ENCODE measurements at places on chromosomes 7 and 10. TPM values are rescaled to one million over a fixed set of nuclear protein-coding genes. Genes with fewer than 3 reads are reported as not detected.

- DNase-seq: no peak
- H3K36me3 ChIP-seq: no peaks in the 10 kb centered on the region
- no peaks in the 10 kb centered on the region for H3K27me3 ChIP-seq
- no peak overlapping the region for H3K27ac ChIP-seq
- no peak overlapping the region for H3K4me3 ChIP-seq
- H3K4me1 ChIP-seq: no peaks in the 10 kb centered on the region
Measured at GRCh38 chr7:40498924-40499510, 364.2 kb downstream of the SUGCT start.

DNA sequence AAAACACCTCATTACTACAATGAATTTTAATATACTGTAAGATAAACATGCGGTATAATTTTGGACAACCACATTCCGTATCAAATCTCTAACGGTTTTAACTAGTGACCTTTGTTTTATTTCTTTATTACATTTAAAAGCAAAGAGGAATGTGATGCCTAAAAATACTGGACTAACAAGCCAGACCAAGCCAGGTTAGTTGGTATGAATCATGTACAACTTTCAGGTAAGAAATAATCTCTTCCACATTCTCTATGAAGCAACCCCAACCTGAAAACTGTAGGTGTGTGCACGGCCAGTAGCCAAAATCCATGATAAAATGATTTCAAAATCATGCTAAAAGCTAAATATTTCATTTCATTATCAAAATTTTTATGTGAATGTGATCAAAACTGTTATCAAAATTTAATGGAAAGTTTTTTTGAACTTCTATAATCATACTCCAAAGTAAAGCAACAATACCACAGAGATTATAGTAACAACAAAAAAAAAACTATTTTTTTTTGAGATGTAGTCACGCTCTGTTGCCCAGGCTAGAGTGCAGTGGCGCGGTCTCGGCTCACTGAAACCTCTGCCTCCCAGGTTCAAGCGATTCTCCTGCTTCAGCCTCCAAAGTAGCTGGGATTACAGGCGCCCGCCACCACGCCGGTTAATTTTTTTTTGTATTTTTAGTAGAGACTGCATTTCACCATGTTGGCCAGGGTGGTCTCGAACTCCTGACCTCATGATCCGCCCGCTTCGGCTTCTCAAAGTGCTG is 127.2 kb downstream of the NRBF2 start:
- DNase-seq: no peak
- H3K27me3 ChIP-seq: no peaks in the 10 kb centered on the region
- H3K4me1 ChIP-seq: peaks cover 84% of the 10 kb centered on the region

GPC2 gene
- total RNA-seq: not detected

DNA sequence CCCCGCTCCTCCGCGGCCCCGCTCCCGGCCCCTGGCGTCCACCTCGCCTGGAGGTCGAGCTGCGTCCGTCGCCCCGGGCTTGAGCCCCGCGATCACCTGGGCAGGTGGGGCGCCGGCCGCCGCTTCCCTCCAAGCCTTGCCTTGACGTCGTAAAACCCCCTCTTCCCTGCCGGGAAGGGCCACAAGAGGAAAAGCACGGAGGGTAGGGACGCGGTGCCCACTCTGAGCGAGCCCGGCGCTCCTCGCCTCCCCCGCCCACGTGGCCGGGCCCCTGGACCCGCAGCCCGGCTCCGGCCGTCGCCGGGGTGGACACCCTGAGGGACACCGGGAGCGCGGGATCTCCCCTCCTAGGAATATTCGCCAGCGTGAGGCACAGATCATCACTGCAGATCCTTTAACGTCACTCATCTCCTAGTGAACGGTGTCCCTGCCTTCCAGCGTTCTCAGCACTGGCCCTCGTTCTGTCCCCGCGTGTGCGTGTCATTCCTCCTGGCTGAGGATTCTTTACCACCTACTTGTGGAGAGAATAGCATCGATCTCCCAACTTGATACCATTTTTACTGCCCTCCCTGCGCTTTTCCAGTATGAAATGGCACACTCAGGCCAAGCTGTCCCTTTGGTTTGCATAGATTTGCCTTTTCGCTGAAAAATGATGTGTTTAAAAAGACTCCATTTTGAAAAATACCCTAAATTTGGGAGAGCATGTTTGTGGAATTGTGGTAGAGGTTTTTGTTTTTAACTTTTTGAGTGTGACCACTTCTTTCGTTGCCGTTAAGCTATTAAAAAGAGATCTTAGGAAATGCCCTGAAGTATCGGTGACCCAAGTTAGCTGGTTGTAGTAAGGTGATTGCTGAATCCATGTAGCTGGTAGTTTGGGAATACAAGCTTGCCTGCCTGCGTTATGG is 649 bp downstream of the ACTR3B start:
- H3K27ac ChIP-seq: peak overlapping the region; percentile 86
- H3K27me3 ChIP-seq: no peaks in the 10 kb centered on the region
- peak; percentile 40 for DNase-seq
- no peaks in the 10 kb centered on the region for H3K4me1 ChIP-seq

DNA sequence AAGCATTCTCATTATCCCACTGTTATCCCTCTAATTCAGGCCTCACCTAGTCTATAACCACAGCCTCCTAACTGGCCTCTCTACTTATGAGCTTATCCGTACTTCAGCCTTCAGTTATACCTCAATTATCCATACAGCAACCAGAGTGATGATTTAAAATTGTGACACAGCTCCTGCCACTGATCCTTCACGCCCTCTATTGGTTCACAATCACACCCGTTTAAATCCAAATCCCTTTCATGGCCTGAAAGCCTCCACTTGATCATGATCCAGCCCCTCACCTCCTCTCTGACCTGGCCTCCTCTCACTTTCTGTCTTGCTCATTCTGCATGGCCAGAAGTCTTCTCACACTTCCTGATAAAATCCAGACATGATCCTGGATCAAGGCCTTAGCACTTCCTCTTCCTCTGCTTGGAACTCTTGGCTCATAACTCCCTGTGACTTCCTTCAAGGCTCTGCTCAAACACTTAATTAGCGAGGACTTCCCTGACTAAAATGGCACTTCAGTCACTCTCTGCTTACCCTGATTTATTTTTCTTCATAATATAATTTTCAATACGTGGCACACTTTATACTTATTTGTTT is 19.0 kb upstream of the TMEM26 start:
- no peak overlapping the region for H3K27ac ChIP-seq
- no peaks in the 10 kb centered on the region for H3K36me3 ChIP-seq
- no peaks in the 10 kb centered on the region for H3K27me3 ChIP-seq
- peaks cover 8% of the 10 kb centered on the region for H3K4me1 ChIP-seq
- DNase-seq: no peak
- H3K4me3 ChIP-seq: no peak overlapping the region

DNA sequence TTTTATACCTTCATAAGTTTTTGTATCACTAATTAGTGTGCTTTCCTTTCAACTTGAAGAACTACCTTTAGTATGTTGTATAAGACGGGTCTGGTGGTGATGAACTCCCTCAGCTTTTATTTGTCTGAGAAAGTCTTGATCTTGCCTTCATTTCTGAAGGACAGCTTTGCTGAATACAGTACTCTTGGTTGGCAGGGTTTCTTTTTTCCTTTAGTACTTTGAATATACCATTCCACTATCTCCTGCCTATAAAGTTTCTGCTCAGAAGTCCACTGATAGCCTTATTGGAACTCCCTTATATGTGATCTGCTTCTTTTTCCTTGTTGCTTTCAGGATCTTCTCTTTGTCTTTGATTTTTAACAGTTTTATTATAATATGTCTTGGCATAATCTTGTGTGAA is 230.9 kb downstream of the HPSE2 start:
- DNase-seq: no peak
- no peaks in the 10 kb centered on the region for H3K4me1 ChIP-seq
- no peak overlapping the region for H3K4me3 ChIP-seq
- H3K36me3 ChIP-seq: no peaks in the 10 kb centered on the region
- H3K27me3 ChIP-seq: no peaks in the 10 kb centered on the region
- no peak overlapping the region for H3K27ac ChIP-seq

GRCh38 chr7:44387389-44387788 is 62.0 kb upstream of the CAMK2B start:
- H3K27me3 ChIP-seq: no peaks in the 10 kb centered on the region
- H3K36me3 ChIP-seq: peaks cover 88% of the 10 kb centered on the region
- no peak overlapping the region for H3K4me3 ChIP-seq
- no peak overlapping the region for H3K27ac ChIP-seq
- H3K4me1 ChIP-seq: peaks cover 13% of the 10 kb centered on the region

GRCh38 chr7:135919071-135919841 is 57.9 kb downstream of the MTPN start:
- no peak for DNase-seq
- no peaks in the 10 kb centered on the region for H3K27me3 ChIP-seq
- H3K36me3 ChIP-seq: no peaks in the 10 kb centered on the region
- no peak overlapping the region for H3K27ac ChIP-seq
- H3K4me1 ChIP-seq: no peaks in the 10 kb centered on the region

- H3K4me3 ChIP-seq: no peak overlapping the region
- peaks cover 26% of the 10 kb centered on the region for H3K4me1 ChIP-seq
- H3K27me3 ChIP-seq: no peaks in the 10 kb centered on the region
- peak; percentile 21 for DNase-seq
Measured at GRCh38 chr10:80405626-80406025, 2.7 kb upstream of the PRXL2A start.

GRCh38 chr7:66258409-66258808 is 53.3 kb downstream of the TPST1 start:
- H3K27me3 ChIP-seq: no peaks in the 10 kb centered on the region
- H3K27ac ChIP-seq: no peak overlapping the region
- DNase-seq: no peak
- H3K36me3 ChIP-seq: no peaks in the 10 kb centered on the region

GRCh38 chr7:55192723-55193122 is 172.4 kb upstream of the LANCL2 start:
- H3K36me3 ChIP-seq: no peaks in the 10 kb centered on the region
- no peaks in the 10 kb centered on the region for H3K27me3 ChIP-seq
- H3K27ac ChIP-seq: peak overlapping the region; percentile 35
